Effector memory CD8-positive, alpha-beta T cell (primary cell): ENCODE measurements at places on chromosomes 12 and 14.

DNA sequence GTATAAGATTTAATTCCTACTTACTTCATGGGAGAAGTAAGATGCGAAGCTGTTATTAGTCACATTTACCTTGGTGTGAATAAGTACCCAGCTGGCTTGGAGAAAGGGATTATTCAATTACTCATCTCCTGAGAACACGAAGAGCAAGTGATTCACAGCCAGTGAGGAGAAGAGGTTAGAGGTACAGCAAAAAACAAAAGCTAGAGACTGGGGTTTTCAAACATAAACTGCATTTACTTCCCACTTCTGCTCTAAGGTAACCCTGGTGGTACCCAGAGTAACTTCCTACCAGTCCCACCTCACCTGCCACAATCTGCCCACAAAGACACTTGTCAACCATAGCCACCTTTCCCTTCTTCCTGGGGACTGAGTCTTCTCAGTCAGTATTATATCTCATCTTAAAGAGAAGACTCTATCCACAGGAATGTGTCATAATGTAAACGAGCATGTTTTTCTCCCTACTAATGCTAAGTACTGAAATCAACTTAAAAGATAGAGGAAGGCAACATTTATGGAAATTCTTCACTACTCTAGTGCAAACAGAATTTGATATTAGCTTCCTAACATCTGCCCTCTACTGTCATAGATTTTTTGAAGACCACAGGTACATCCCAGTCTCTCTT lies 6.0 kb upstream of the IL22 start:
- DNase-seq = peak; percentile 19

DNA sequence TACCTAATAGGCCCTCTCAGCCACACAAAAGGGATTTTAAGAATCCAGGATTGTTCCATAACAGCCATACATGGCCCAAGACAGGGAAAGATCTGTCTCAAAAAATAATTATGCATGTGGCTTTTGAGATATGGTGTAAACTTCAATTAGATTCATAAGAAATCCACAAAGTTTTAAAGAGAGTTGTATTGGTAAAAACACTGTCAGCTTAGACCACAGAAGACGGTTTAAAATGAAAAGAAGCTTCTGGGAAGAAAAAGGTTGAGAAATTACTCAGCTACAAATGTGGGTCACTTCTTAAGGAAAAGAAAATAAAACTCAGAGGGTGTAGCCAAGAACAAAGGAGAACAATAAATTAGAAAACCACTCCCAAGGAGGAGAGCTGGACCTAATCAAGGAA lies 191.4 kb downstream of the KIF26A start:
- no peak for DNase-seq

- DNase-seq = no peak
Observed at GRCh38 chr14:49303946-49304516, 282.1 kb downstream of the RPS29 start.

GRCh38 chr14:104115691-104116287 lies 22.6 kb upstream of the KIF26A start:
- no peak for DNase-seq

GRCh38 chr14:94864387-94865195 lies 94.7 kb upstream of the GSC start:
- no peak for DNase-seq

DNA sequence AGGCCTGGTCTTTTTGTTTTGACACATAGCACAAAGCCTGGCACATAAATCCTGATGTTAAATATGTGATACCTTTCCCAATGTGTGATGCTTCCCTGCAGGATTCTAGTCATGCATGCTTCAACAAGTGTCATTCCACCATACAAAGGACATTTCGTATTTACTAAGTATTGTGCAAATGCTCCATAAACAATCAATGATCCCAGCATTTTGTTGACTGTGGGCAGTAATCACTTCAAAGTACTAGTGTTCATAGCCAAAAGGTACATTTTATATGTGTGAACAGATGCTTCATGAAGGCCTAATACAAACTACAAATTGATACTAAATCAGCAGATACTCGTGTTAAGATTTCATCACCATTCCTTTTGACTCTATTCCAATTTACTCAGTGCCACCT lies 4.4 kb downstream of the CCNB1IP1 start:
- DNase-seq = no peak

GRCh38 chr14:75418850-75419768 lies 8.7 kb upstream of the JDP2 start:
- no peak for DNase-seq

DNA sequence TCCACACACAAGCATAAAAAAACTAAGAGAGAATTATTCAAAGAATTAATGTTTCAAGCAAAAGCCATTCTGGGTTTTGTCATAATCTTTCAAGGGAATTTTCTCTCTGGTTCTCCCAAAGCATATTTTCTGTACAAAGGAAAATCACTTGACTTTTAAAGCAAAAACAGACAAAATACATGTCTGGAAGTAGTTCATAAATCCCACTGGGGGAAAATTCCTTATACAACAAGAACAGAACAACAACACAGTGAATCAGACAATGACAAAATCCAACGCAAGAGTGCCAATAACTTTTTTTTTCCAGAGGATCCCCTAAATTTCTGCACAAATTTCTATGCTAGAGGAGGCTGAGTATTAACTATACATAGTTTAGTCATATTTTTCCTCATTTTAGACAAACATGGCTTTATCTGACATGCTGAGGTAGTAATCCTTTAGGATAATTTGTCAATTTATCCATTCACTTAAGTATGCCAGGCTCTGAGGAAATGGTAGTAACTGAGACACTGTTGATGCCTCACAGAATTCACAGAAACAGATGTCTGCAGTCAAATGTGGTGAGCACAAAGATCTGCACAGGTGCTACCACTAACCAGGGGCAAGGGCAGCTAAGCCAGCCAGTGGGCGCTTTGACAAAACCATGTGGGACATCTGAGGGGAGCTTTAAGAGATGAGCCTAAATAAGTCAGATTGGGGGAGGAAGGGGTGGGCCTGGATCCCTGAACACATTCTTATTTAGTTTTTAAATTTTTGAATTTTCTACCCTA lies 38.0 kb downstream of the GRIP1 start:
- DNase-seq = no peak
